ENCODE measurements at places on chromosomes 4 and X.
A peak's percentile ranks its signal among the peaks of the same experiment; 100 is the strongest.

DNA sequence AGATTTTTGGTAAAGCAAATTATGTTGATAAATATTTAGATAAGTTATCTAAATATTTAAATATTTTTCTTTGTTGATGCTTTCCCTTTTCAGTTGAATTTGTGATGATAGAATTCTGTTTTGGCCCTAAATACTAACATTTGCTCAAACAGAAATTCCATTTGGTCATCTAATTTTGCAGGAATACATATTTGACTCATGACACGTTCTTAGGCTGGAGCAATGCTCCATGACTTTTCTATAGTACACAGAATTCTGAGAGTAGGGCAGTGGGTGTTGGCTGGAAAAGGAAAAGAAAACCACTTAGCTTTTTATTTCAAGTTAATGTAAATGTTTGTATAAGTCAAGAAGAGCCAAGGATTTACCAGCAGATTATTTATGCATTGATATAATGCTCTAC lies 58.6 kb upstream of the GK2 start:
- no peak for DNase-seq

- no peak for DNase-seq
Observed at GRCh38 chrX:13432414-13433297, 112.8 kb upstream of the ATXN3L start.

GRCh38 chr4:185738038-185738552 lies 73.9 kb downstream of the SORBS2 start:
- no peak for DNase-seq

DNA sequence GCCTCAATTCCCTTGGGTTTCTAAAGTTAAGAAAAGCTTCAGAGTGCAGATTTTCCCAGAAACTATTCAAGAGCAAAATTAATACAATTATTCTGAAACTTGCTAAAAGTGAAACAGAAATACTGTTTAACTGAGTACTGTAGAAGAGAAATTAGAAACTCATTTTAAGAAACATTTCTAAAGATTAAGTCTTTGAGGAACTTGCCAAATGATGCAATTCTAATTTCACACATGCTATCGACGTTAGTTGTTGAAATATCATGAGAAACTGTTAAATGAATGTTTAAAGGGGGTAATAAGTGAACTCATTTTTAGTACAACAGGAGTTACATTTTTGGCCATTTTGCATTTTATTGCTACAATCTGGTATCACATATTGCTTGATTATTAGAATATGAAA lies 125.3 kb upstream of the MAOA start:
- no peak for DNase-seq

DNA sequence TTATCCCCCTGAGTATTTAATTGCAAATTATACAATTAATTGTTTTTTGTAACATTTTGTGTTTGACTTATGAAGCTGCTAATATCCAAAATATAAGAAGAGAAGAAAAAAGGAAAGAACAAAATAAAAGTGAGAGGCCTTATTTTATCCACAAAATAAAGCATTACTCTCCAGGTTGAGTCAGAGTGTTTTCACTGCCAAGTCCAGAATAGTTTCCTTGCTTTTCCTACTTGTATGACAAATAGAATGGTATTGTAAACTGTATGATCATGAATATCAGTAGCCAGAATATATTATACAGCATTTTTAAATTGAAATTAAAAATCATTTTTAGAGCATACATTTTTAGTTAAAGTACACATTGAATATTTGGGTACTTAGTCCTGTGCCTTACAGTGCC lies 237.8 kb downstream of the NDST4 start:
- DNase-seq: no peak

DNA sequence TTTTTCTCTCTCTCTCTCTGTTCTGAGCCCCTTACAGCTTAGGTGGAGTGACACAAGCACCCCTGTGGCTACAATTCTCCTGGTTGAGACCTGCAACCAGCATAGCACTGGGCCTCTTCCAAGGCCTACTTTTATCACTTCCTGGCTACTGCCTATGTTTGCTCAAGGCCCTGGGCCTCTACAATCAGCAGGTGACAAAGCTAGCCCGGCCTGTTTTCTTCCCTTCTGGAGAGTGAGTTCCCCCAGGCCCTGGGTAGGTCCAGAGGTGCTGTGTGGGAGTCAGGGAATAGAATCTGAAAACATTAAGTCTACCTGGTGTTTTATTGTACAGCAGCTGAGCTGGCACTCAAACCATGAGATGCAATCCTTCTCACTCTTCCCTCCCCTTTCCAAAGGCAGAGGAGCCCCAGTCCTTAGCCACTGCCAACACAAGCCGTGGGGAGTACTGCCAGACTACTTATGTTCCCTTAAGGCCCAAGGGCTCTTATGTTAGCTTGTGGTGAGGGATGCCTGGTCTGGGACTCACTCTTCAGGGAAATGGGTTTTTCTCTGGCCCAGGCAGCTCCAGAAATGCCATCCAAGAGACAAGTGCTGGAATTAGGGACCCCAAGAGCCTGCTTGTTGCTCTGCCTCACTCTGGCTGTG lies 23.8 kb upstream of the MAGEC3 start:
- DNase-seq: no peak

GRCh38 chrX:23013366-23013765 lies 13.6 kb downstream of the DDX53 start:
- no peak for DNase-seq

DNA sequence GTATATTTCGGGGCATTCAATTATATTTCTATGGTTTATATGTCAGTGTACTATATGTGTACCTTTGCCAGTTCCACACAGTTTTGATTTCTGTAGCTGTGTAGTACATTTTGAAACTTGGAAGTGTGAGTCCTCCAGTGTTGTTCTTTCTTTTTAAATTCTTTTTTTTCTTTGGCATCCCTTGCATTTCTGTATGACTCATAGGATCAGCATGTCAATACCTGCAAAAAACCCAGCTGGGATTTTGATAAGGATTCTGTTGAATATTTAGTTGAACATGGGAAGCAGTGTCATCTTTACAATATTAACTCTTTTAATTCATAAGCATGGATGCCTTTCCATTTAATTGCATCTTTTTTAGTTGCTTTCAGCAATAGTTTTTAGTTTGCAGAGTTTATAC lies 100.0 kb downstream of the SH3BGRL start:
- DNase-seq: no peak

GRCh38 chr4:113962719-113963265 lies 16.7 kb downstream of the ARSJ start:
- no peak for DNase-seq

- DNase-seq: no peak
Observed at GRCh38 chr4:33746979-33747378, 2497.3 kb downstream of the ARAP2 start.

DNA sequence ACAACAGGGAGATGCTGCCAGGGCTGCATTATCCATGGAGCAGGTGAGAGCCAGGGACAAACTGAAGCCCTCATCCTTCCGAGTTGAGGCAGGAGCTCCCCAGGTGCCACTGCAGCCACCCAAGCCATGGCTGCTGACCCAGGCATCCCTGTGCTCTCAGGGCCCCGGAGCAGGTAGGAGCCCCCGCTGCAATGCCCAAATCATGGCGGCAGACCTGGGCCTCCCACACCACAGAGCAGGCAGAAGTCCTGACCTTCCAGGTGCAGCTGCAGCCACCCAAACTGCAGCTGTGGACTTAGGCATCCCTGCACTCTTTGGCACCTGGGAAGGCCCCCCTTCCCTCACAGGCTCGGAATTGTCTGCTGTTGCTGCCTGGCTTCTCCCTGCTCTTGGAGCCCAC lies 443.6 kb downstream of the ARAP2 start:
- DNase-seq: no peak

GRCh38 chr4:24640366-24640765 lies 56.0 kb upstream of the DHX15 start:
- DNase-seq: no peak

DNA sequence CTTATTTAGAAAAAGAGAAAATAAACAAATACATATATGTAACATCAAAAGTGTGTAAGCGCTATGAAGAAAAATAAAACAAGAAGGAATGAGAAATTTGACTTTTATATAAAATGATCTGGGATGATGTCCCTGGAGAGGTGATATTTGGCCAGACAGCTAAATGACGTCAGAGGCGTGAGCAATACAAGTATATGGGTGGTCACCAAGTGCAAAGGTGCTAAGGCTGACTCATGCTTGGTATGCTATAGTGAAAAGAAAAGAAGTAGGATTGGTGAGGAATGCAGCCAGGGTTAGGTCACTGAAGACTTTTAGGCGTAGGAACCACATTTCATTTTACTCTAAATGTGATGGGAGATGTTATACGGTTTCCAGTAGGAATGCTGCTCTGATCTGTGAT lies 1049.1 kb upstream of the TENM3 start:
- no peak for DNase-seq

DNA sequence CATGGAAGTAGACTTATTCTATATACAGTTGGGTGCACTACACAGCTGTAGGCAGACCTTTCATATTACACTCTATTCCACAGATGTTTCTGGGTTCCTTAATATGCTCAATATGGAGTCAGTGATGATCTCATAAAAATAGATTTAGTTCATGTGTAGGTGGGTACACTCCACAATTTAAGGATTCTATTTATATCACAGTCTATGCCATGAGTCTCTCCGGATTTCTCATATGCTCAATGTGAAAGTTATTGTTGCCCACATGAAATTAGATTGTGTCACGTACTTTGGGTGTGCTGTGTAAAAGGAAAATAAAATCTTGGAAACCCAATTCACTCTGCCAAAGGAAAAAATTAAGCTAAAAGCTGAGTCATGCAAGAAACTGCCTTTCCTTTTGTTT lies 32.5 kb upstream of the TASL start:
- DNase-seq: no peak

GRCh38 chr4:4430492-4431195 lies 43.7 kb downstream of the NSG1 start:
- peak; percentile 25 for DNase-seq

- DNase-seq: no peak
Observed at GRCh38 chrX:124455966-124456365, 109.6 kb downstream of the SH2D1A start.

- DNase-seq: no peak
Observed at GRCh38 chr4:74152836-74153235, 5.1 kb upstream of the MTHFD2L start.

DNA sequence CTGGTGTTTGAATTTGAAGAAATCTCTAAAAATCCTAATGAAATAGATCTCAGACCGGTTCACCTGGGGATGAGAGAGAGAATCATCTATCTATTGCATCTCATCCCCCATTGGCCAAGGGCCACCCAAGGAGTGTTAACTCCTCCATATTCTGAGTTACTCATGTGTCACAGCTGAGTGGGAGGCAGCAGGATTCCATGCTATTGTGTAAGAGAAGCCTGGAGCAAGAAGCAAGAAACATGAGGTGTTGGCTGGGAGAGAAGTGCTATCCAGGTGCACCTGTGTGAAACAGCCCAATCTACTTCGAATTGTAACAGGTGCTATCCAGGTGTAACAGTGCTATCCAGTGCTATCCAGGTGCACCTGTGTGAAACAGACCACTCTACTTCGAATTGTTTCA lies 150.3 kb upstream of the MAOA start:
- DNase-seq: no peak

- DNase-seq: no peak
Observed at GRCh38 chr4:89752932-89753598, 83.9 kb downstream of the SNCA start.

DNA sequence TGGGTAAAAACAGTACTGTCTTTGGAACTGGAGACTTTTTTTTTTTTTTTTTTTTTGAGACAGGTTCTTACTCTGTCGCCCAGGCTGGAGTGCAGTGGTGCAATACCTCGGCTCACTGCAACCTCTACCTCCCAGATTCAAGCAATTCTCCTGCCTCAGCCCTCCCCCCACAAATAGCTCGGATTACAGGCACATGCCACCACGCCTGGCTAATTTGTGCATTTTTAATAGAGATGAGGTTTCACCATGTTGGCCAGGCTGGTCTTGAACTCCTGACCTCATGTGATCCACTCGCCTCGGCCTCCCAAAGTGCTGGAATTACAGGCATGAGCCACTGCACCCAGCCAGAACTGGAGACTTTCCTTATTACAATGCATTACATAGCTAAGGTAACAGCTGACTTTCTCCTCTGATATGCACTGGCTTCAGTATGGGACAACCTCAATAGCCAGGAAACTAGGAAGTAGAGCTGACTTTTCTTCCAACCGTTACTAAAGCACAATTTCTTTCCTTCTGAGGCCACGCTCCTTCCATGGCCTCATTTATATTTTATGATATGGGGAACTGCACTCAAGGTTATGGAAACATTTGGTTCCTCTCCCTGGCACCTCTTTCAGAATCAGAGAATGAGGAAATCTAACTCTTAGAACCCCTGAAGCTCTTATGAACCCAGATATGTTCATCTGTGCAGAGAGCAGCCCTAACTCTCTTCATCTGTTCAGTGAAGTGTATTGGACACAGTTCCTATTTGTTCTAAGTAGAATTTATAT lies 53.5 kb upstream of the FAM9B start:
- no peak for DNase-seq

GRCh38 chrX:13937370-13938050 lies 92.2 kb downstream of the GEMIN8 start:
- no peak for DNase-seq

GRCh38 chr4:155530857-155531256 lies 135.8 kb upstream of the GUCY1A1 start:
- DNase-seq: no peak

- DNase-seq: no peak
Observed at GRCh38 chr4:92520563-92520962, 216.8 kb downstream of the GRID2 start.

All from activated CD8-positive, alpha-beta memory T cell treated with anti-CD3 and anti-CD28 coated beads for 1 hour (primary cell).